ENCODE measurements at places on chromosomes 7 and 10.

- no peak for DNase-seq
These were observed 4.9 kb downstream of the OPN4 start for GRCh38 chr10:86659161-86659691.

GRCh38 chr10:9302140-9302746 lies 1247.8 kb downstream of the GATA3 start:
- DNase-seq = peak; percentile 45

- DNase-seq = no peak
These were observed 26.9 kb upstream of the PITRM1 start for GRCh38 chr10:3199488-3199887.

GRCh38 chr10:124379609-124380193 lies 39.0 kb downstream of the OAT start:
- no peak for DNase-seq

- DNase-seq = no peak
These were observed 23.6 kb downstream of the EEPD1 start for GRCh38 chr7:36176697-36177096.

- DNase-seq = no peak
These were observed 45.5 kb downstream of the VOPP1 start for GRCh38 chr7:55526770-55527169.

GRCh38 chr7:127792528-127793342 lies 140.7 kb downstream of the SND1 start:
- DNase-seq = no peak

GRCh38 chr10:13944823-13945222 lies 358.1 kb downstream of the PRPF18 start:
- no peak for DNase-seq

DNA sequence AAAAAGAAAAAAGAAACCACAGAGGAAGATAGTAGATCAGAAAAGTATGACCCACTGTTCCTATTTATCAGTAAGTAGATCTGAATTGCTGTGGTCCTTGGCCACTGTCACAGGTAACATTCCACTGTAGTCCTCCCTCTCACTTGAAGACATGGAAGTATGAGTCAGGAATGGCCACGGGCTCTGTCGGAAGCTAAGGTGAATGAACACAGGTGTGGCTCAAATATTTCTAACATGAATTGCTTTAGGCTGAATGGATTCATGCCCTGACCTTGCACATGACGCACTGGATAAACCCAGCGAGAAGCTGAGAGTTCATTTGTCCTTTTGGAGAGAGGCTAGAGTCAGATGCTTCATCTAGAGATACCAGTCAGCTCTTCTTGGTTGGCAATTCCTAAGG lies 224.5 kb upstream of the SP8 start:
- DNase-seq = no peak

DNA sequence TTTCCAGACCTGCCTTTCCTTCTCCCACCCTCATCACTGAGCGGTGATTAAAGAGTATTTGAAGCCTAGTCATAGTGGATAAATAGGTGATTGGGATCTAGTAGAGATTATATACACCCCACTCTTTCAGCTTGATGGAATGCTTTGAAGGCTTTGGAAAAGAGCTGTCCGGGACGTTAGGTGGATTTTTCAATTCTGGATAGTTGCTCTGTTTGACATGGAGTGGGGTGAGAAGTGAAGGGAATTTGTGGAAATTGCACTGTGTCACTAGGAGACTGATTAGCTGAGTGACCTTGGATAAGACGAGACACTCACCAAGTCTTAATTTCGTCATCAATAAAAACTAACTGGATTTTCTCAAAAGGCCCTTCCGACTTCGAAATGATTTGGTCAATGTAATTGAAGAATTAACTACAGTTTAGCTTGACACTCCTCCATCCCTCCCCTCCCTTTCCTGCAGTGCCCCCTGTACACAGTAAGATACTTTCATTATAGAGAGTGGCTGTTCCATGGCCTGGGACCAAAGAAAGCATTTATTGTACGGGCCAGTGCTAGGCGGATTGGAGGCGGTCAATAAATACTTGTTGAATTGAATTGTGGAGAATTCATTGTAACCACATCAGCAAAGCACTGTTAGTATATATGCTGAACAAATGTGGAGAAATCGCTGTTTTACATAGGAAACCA lies 962 bp downstream of the ZKSCAN1 start:
- DNase-seq = no peak

- no peak for DNase-seq
These were observed 32.6 kb downstream of the PHF14 start for GRCh38 chr7:11006291-11006690.

DNA sequence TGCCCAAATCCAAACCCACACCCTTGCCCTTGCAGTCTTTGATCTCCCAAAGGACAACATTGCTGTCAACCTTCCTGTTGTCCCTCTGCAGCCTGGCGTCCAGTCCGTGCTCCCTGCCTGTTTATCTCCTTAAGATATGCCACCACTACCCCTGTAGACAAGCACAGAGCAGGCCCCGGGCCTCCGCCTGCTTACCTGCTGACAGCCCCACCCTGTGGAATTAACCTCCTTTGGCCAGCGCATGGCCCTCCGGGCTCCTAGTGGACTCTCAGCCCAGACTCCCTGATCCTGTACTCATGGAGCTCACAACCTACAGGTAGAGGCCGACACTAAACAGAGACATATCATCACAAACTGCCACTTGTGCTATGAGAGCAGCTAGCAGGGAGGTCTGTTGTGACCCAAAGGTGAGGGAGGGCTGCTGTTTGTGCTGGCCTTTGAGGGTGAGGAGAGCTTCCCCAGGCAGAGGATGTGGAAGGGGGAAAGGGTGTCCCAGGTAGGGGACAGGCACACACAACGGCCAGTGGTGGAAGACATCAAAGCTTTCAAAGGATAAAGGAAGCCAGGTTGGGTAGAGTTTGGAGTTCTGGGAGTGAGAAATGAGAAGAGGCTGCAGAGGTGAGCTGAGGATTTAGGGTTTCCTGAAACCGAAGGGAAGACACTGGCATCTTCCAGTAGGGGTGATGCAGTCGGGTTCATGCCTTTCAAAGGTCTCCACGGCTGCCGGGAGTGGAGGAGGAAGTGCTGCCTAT lies 174.5 kb upstream of the ZMIZ1 start:
- DNase-seq = no peak

DNA sequence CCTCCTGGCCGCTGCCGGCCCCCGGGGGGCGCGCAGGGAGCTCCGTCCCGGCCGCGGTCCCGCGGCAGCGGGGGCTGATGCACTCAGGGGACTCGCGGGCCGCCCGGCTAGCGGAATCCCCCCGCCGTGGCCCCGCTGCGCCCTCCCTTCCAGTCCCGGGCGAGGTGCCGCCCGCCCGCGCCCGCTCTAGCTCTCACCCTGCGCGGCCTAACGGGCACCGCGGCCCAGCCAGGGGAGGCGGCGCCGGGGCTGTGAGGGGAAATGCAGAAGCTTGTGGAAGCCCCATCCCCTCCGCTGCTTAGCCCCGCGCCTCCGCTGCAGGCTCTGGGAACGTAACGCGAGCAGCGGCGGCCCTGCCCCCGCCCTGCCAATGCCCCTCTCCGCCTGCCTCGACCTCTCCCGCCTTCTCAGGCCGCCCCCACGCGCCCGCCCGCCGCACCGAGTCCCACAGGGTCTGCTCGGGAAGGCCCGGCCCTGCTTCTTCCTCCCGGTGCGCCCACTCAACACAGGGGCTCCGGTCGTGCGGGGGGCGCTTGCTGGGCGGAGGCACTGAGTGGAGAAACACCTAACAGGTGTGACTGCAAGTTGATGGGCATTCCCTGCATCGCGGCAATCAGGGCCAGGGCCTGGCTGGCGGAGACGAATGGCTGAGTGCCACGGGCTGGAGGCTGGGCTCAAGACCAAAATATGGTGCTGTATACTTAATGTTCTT lies 384 bp upstream of the TMEM229A start:
- DNase-seq = no peak

Measured in astrocyte of the cerebellum (primary cell).